ENCODE measurements at places on chromosomes 4 and X.

DNA sequence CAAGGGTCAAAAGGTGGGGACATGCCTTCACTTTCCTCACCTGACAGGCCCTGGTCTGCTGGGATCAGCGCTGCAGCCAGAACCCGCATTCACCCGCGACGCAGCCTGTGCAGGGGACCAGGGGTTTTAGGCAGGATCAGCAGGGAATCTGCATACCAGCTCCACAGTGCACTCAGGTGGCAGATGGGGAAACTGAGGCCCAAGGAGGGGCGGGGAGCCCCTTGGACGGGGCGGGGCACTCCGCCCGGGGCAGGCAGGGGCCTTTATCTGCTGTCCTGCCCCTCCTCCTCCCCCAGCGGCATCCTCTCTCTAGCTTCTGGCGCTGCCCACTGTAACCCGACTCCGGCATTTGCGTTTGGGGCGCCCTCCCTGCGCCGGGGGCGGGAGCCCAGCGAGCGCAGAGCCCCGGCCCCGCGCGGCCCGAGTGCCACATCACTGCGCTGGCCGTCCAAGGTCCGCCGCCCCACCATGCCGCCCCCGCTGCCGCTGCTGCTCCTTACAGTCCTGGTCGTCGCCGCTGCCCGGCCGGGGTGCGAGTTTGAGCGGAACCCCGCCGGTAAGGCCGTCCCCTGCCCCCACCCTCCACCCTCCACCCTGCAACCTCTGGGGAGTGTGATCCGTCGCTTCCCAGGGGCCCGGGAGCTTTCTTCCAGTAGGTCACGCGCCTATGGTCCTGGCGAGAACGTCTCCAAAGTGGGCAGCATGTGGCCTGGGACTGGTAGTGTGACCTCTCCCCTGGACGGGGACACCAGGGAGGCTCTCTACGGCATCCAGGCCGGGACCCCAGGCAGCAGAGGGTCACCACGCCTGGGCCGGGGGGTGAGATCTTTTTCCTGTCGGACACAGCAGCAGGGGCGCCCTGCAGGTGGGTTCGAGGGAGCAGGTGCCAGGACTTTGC, at the start of gene CPZ:
CPZ (plus strand) TSS at position 400 of the 898 bp plus-strand sequence; CDS start at position 469, 69 bp downstream.
- no peak for DNase-seq

GRCh38 chrX:130085551-130086446, 24.5 kb downstream of the ELF4 start:
- DNase-seq: no peak

DNA sequence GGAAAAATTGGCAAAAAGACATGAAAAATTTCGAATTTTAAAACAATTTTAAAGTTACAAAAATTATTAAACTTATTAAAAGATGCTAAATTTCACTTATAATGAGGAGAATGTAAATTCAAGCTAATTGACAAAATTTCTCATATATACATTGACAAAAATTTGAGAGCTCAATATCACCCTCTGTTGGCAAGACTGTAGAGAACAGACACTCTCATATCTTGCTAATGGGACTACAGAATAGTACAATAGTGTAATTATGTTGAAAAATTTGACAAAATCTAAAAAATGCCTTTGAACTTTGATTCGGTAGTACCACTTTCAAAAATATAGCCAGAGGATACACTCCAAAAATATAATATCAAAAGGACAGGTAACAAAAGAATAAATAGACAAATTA, 29.8 kb downstream of the DCAF8L2 start:
- DNase-seq: no peak

GRCh38 chr4:183447646-183448045, 3.2 kb downstream of the CDKN2AIP start:
- no peak for DNase-seq

DNA sequence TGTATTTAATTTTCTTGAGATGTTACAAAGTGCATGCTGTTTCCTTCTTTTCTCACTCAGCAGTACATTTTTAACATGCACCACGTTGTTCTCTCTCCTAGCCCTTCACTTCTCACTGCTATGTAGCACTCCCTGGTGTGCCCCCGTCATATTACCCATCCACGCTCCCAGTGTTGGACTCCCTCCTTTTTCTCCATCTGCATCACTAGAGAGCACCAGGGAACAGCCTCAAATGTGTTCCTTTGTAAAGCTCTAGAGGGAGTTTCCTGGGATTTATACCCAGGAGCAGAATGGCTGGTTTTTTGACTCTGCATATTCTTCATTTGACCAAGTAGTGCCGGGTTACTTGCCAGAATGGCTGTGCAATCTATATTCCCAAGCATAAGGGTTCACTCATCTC, 240.3 kb upstream of the ANXA3 start:
- DNase-seq: no peak

- no peak for DNase-seq
Observed at GRCh38 chr4:164802301-164802901, 48.5 kb downstream of the SMIM31 start.

DNA sequence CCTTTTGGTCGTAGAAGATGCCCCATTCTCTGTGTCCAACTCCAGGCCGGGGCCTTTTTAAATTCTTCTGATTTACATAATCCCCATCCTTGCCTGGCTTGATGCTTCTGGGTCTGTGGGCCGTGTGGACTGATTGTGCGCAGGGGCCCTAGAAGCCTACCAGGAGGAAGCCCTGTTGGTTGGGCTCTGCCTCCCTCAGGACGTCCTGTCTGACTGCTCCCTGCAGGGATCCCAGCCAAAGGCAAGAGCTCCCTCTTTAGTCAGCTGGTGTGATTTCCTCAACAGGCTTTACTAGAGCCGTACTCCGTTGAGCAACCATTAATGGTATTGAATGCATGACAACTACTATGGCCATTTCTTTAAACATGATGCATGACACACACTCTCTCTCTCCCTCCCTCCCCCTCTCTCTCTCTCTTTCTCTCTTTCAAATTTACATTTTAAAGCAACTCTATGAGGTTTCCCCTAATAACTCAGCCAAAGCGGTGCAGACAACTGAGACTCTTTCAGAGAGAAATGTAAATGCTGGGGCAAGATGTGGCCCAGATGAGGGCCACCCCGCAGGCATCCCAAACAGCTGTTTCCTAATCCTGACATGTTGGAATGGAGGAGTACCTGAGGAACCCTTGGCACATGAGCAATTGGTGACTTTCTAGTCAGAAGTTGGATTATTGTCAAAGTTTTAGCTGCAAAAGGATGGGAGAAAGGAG, 117.3 kb downstream of the DRD5 start:
- no peak for DNase-seq

DNA sequence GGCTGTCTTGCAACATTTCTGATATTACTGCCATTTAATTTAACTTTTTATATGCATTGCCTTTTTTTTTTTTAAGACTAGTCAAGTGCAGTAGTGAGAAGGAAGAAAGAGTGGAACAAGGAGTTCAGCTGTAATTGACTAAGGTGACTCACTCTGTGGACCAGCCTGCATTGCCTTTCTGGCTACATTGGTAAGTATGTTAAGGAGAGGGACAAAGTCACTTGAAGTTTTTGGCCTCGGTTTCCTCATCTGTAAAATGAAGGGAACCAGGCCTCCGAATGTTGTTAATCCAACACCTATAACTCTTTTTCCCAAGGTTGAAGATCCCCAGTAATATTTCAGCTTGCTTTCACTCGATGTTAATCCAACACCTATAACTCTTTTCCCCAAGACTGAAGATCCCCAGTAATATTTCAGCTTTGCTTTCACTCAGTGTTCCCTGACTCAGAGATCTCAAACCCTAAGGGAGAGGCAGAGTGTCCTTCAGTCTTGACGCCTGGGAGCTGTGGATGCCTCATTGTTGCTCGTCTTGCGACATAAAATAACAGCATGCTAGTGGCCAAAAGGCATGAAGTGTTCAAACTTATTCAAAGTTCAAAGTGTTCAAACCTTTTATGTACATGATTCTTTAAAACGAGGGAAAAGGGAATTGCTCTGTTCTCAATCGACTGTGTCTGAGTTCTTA, 102.0 kb downstream of the SORBS2 start:
- DNase-seq: no peak

- no peak for DNase-seq
Observed at GRCh38 chr4:57190601-57191481, 80.7 kb upstream of the IGFBP7 start.

DNA sequence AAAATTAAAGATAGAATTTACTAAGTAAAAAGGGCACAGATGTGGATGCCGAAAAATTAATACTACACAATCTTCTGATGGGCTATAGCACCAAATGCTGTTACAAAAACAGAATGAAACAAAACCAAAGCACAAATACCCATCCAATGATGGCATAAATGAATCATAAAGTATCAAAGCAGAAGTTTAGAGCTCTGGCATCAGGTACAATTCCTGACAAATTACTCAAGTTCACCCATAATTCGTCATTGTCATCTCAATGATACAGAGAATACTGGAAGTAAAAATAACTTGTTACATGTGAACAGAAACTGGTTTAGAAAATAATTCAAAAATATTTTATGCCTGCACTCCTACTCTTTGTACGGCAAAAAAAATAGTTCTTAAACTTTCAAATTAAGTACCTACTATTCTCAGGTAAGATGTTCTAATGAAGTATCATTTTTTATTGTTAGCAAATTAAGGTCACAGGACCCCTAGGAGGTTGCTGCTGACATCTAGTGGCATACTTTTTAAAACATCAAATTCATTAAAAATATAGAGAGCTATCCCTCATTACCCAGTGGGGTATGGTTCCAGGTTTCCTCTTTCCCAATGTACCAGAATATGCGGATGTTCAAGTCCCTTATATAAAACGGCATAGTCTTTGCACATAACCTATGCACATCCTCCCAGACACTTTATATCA, 126.1 kb downstream of the INPP4B start:
- no peak for DNase-seq

- DNase-seq: no peak
Observed at GRCh38 chr4:142960867-142961644, 115.0 kb upstream of the INPP4B start.

DNA sequence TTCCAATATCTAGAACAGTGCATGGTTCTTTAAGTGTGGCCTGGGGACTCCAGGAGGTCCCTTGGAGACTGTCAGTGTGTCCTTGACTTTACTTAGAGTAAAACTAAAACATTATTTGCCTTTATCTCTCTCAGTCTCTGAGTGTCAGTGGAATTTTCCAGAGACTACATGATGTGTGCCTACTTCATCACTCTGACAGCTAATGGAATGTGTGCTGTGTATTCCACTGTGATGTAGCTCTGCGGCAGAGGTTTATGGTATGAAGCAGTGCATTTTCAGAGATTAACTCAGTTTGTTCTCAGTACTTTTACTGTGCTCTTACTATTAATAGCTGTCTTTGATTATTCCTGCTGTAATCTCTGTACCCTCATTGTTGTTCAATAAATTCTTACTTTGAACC, 85.6 kb downstream of the MANBA start:
- DNase-seq: no peak

DNA sequence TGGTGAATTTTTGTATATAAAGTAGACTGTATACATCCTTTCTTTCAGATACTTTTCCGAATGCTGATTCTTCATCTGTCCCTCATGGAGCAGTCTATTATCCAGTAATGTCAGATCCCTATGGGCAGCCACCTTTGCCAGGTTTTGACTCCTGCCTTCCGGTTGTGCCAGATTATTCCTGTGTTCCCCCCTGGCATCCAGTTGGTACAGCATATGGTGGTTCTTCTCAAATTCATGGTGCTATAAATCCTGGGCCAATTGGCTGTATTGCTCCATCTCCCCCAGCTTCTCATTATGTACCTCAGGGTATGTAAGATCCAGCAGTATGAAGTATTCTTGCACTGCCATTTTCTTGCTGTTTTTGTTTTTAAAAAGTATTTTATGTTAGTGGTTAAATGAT, 78.7 kb downstream of the ALG13 start:
- no peak for DNase-seq

GRCh38 chrX:42602136-42602535, 175.8 kb downstream of the PPP1R2C start:
- DNase-seq: no peak

DNA sequence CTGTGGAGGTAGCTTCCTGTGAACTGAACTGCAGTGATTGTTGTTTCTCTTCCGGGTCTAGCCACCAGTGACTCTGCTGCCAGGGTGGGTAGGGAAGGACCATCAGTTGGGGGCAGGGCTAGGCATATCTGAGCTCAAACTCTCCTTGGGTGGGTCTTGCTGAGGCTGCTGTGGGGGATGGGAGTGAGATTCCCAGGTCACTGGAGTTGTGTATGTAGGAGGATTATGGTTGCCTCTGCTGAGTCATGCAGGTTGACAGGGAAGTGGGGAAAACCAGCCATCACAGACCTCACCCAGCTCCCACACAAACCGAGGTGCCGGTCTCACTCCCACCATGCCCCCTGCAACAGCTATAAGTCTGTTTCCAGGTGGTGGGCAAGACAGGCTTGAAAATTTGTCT, 1937.8 kb downstream of the PCDH7 start:
- DNase-seq: no peak

- no peak for DNase-seq
Observed at GRCh38 chr4:30429813-30430761, 290.1 kb upstream of the PCDH7 start.

GRCh38 chrX:111443946-111444345, 32.0 kb upstream of the DCX start:
- DNase-seq: no peak

DNA sequence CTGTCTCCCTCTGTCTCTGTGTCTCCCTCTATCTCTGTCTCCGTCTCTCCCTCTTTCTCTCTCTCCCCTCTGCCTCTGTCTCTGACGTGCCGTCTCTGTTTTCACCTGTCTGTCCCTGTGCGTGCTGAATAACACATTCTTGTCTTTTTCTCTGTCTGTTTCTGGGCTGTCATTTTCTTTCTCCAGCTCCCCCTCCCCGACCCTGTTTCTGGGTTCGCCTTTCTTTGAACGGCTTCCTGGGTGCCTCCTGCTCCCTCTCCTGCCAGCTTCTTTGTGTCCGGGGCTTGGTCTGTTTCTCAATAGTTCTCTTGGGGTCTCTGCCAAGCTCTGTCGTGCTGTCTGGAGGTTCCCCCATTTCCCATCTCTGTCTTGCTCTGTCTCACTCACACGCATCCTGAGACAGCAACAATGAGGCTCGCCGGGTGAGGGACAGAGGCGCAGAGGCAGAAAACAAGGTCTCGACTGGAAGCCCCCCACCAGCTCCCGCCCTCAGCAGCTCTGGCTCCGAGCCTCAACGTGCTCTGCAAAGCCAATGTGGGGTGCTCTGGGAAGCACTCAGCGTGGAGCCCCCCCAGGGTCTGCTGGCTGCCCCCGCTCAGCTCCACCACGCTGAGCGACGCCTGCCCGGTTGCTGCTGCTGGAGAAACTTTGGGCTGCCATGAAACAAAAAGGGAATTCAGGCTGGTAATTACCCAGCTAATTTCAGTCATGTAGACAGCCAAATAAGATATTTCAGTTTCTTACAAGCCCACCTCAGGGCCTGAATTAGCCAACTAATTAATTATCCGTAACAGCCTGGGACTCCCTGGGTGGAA, 3.4 kb downstream of the CPLX1 start:
- DNase-seq: no peak

DNA sequence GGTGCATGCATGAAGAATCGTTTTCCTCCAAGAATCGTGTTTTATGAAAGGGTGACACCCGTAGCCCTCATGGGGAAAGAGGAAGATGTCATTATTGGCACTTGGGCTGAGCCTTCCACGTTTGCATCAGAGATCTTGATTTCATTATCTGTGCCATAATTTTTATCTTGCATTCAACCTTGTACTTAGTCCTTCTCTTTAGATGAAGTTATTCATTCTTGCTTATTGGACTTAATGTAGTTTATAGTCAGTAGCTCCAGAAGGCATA, 66.8 kb downstream of the GAB1 start:
- DNase-seq: no peak
